ENCODE measurements at places on chromosomes 1 and 21. TPM values are rescaled to one million over a fixed set of nuclear protein-coding genes. Genes with fewer than 3 reads are reported as not detected.

GRCh38 chr1:50978144-50978851 lies 8.3 kb downstream of the CDKN2C start:
- no peak for DNase-seq

DNA sequence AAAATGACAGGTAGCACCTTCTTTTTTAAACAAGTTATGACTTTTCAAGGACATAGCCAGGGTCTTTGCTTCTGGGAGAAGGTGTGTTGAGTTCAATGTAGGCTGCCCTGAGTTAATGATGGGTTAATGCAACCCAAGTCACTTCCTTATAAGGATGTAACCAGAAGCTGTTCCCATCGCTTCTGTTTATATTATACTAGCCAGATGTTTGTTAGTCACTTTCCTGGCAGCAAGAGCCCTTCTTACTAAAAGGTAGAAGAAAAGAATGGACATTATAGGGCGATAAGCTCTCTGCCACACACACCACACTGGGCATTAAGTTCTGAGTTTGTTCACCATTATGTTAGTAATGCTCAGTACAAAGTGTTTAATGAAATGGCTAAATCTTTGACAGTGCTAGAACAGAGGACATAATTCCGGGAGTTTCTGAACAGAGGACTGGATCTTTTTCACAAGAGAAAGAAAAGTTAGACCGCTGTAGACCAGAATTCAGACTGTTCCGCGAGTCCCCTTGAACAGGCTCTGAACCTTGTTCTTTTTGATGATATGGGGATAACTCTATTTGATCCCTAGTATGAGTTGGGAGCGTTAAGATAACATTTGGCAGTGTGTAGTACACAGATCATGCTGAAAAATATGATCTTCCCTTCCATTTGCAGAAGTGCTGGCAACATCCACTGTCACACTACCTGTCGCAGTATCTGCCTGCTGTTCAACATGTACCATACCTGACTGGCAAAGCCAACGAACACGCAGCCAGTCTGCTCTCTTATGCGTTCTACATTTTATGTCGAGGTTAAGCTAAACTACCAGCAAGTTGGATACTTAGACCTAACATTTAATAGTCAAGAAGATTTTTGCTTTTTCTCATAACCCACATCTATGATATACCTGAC lies 41.0 kb downstream of the DEGS1 start:
- DNase-seq = no peak

DNA sequence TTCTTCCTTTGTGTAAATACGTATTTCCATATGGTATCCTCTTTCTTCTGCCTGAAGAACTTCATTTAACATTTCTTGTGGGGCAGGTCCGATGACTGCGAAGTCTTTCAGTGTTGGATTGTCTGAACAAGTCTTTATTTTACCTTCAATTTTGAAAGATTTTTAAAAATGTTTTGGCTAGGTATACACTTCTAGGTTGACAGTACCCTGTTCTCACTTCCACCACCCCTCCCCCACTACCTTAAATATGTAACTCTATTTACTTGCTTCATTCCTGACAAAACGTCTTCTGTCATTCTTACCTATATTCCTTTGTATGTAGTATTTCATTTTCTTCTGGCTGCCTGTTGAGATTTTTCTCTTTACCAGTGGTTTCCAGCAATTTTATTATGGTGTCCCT lies 85.7 kb upstream of the ARTN start:
- DNase-seq = no peak

- no peak for DNase-seq
Measured at GRCh38 chr1:165958306-165958705, 130.9 kb downstream of the UCK2 start.

DNA sequence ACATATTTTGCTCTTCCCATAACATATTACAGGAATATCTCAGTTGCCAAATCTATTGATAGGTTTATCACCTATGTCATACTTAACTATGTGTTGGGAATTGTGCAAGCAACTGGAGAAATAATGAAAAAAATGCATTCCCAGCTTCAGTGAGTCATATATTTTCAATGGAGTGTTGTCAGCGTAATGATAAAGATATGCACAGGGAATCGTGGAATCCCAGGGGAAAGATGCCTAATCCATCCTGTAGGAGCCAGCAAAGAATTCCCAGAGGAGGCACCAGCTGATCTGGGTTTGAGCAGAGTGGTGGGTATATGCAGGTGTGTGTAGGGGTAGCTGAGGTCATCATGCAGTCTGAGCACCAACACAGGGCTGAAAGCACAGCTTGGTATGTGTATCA lies 213.3 kb upstream of the DAB1 start:
- DNase-seq = peak; percentile 42

DNA sequence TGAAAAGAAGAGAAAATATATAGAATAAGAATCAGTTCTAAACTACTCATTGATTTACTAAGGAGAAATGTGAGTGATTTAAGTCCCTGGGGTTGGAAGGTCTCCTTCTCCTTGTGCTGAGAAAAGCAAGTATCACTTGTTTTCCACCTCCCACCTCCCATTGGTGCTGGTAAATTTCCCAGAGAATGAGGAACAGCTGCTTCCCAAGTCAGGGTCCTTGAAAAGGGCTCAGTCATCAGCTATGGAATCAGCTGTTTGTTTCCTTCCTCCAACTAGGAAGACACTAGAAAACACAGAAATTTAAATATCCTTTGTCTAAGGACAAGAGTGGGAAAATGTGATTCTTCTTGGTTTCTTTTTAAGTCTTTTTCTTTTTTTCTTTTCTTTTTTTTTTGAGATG lies 131.3 kb upstream of the C1orf21 start:
- peak; percentile 45 for DNase-seq

GRCh38 chr1:62905872-62906271 lies 121.9 kb downstream of the ATG4C start:
- DNase-seq = no peak

DNA sequence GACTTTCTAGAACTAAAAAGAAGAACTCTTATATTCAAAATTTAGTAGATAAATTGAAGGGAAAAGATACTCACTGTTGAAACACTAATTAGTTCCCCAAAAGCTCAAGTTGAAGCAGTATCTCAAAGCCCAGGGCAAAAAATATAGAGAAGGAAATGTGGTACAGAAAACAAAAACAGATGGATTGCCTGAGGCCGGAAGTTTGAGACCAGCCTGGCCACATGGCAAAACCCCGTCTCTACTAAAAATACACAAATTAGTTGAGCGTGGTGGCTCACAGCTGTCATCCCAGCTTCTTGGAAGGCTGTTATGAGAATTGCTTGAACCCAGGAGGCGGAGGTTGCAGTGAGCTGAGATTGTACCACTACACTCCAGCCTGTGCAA lies 36.0 kb downstream of the FAM177B start:
- no peak for DNase-seq

DNA sequence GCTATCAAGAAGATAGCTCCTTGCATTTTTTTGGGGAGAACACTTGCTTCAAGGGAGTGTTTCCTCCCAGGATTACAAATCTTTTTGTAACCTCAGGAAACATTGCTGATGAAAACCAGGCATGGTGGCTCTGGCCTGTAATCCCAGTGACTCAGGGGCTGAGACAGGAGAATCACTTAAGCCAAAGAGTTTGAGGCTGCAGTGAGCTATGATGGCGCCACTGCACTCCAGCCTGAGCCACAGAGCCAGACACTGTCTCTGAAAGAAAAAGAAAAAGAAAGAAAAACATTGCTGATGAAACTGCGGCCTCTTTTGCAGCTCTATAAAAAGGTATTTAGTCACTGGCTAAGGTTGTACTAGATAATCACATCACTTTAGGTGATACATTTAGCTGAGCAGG lies 7.3 kb downstream of the RNU1-2 start:
- no peak for DNase-seq

- no peak for DNase-seq
Measured at GRCh38 chr1:154801234-154802011, 68.7 kb downstream of the KCNN3 start.

Gene ENO1
- total RNA-seq = 1,383 TPM

Gene PTPN22
- total RNA-seq = 0.26 TPM

Gene CRYBG2
- 0.25 TPM for total RNA-seq

Gene ADGRL4
- 121 TPM for total RNA-seq

Data from dermis microvascular lymphatic vessel endothelial cell (primary cell).